ENCODE measurements at places on chromosomes 13 and 19.

DNA sequence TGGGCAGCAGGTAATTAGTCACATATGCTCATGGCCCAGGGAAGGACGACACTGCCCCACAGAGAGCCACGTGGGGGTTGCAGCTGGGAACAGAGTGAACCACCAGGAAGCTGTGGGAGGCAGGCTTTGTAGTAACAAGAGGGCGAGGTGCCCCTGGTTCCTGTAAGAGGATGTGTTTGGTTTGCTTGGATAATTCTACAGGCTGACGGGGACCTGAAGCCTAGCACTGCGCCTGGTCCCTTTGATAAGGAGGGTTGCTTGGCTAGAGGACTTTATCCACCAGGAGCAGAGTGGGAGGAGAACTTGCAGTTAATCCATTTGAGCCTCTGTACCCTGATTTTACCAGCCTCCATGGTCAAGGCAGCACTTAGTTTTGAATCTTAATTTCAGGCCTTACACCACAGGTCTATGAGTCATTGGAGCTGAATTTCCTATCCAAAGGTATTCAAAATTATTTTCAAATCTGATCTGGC lies 67.4 kb upstream of the CLDN10 start:
- no peak for DNase-seq

- no peak for DNase-seq
Measured at GRCh38 chr13:90533866-90534265, 813.6 kb upstream of the MIR17HG start.

DNA sequence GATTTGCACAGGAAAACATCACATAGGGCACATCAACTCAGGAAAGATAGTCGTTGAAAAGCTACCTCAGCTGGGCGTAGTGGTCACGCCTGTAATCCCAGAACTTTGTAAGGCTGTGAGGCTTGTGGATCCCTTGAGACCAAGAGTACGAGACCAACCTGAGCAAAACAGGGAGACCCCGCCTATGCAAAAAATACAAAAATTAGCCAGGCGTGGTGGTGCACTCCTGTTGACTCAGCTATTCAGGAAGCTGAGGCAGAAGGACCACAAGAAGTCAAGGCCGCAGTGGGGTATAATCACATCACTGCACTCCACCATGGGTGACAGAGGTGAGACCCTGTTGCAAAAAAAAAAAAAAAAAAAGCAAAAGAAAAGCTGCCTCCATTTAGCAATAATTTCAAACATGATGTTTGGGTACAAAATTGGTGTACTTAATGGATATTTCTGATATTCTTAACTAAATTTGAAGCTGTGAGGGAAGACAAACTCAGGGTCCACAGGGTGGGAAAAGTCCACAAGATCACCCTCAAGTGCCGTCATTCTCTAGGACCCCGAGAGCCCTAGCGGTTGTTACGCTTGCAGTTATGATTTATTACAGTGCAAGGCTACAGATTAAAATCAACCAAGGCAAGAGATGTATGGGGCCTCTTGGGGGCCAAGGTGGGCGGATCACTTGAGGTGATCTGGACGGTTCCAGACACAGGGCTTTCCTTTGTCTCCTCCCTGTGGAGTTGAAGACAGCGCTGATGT lies 42.5 kb upstream of the LDLR start:
- no peak for DNase-seq

- no peak for DNase-seq
Measured at GRCh38 chr19:35122687-35123551, 7.3 kb downstream of the FXYD3 start.

DNA sequence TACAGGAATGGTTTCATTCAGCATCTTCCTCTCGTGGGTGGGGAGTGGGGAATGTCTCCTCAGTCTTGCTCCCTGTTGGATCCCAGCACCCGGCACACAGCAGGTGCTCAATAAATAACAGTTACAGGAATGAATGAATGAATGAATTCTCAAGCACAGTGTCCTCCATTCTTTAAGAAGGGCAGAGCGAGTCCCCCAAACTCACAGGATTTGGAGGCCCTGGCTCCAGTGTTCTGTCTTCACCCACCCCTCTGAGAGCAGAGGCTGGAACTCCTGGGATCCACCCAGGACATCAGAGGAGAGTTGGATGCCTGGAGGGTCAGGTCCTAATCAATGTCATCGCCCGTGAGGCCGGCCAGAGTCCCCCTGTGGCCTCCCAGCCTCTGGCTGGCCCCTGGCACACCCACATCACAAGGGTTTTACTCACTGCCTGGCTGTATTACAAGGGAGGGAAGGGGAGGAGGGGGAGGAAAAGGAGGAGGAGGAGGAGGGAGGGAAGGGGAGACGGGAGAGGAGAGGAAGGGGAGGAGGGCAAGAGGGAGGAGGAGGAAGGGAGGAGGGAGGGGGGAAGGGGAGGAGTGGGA lies 8.7 kb upstream of the CREB3L3 start:
- DNase-seq = no peak

GRCh38 chr13:27258637-27259386 lies 7.5 kb downstream of the RPL21 start:
- no peak for DNase-seq

DNA sequence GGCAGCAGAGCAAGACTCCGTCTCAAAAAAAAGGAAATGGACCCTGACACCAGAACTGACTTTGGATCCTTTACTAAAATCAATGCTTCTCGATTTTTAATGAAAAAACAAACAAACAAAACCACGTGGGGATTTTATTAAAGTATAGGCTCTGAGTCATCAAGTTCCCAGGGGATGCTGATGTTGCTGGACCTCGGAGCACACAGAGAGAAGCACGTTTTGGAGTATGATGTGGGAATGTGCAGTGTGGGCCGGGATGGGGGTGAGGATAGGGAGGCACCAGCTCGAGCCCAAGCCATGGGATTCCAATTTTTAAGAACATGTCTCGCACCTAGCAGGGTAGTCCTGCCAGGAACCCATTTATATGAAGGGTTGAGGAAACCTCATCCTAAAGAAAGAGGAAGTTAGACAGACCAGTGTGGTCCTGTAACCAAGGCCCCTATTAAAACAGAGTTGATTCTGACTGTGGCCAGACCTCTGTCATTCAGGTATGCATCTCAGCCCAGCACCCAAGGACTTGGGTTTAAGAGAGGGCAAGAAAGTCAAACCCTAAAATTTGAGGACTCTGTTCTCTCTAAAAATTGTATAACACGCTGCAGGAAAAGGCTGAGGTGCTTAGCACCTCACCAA lies 6.4 kb downstream of the FLT1 start:
- DNase-seq = no peak

GRCh38 chr19:56377105-56377924 lies 16.0 kb downstream of the ZNF582 start:
- DNase-seq = no peak

- no peak for DNase-seq
Measured at GRCh38 chr13:77916488-77916887, 2.1 kb downstream of the EDNRB start.

DNA sequence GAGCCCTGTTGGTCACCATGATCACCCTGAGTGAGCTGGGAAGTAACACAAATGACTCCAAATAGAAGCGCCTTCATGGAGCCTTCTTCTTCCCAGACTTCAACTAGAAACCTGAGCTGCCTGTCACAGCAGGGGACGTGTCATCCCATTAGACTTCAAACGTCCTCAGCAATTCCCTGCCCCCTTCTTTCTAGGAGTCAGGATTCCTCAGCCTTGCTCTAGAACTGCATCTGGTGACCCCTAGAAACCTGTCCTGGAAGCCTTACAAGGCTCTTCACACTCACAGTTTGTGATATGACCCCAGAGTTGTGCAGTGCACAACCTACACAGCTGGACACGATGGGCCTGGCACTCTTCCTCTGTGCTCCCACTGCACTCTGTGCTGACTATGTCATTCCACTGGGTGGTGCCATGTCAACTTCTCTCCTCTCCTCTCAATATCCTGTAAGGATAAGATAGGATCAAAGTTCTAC lies 23.6 kb upstream of the TTYH1 start:
- no peak for DNase-seq

- peak; percentile 19 for DNase-seq
Measured at GRCh38 chr13:113742000-113742441, 17.0 kb upstream of the TMEM255B start.

DNA sequence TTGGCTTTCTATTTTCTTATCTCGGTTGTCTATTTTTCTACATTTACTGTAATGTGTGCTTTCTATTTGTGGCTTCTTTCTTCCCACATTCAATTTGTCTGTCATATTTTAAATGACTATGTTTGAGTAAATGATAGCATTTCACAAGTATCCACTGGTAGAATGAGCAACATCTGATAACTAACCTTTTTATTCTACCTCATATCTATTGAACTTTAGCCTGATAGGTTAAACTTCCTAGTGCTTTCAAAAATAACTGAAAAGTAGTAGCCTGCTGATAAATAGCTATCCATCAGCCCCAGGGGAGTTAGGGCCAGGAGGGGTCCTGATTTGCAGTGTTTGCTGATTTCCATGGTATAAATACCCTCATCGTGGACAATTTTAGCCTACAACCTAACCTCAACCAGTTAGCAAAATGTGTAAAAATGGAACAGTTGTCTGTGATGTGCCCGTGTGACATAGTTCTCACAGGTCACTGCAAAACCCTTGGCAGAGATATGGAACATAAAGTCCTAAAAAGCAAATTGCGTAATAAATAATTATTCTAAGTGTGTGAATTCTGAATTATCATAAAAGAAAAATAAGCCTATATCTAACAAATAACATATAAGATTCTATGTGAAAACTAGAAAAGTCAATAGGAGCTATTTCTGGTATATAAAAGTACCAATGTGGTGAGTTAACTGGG lies 32.1 kb downstream of the KCTD12 start:
- DNase-seq = no peak

GRCh38 chr13:99356262-99357091 lies 49.3 kb upstream of the GPR183 start:
- DNase-seq = peak; percentile 90

DNA sequence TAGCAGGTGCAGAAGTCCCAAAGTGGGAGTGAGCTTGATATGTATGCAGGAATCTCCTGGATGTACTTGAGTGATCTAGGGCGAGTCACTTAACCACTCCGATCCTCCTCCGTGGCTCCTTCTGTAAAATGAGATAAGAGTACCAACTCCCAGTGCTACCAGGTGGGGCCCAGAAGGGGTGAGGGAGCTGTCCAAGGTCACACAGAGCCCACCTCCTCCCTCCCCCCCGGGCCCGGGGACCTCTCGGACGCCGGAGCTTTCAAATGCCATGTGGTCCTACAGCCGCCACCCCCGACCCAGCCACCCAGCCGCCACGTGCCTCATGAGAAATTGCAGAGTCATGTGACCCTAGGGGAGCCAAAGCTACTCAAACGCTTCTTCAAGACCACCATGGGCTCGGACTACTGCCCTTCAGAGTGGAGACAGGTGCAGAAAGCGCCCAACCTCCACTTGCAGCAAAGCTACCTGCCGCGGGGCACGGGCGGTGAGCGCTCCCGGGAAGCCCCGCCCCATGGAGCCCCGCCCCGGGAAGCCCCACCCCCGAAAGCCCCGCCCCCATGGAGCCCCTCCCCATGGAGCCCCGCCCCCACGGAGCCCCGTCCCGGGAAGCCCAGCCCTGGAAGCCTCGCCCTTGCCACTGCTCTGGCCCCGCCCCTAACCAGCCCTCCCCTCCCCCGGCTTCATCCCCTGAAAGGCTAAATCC lies 10.1 kb upstream of the ZNF358 start:
- DNase-seq = no peak

DNA sequence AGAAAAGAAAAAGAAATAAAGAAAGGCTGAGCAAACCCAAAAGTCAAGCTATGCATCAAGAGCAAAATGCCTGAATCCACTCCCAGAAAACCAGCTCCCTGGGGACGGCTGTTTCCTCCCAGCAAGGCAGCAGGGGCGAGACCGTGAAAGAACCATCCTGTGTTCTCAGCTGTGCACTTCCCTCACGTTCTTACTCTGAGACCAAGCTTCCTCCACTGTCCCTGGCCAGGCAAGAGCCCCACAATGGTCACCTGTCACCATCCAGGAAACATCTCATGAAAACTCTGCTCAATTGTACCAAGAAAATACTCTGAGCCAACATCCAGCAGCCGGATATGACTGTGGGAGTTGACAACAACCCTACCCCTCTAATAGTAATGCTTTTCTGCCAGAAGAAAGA lies 22.9 kb downstream of the RAB20 start:
- DNase-seq = no peak

DNA sequence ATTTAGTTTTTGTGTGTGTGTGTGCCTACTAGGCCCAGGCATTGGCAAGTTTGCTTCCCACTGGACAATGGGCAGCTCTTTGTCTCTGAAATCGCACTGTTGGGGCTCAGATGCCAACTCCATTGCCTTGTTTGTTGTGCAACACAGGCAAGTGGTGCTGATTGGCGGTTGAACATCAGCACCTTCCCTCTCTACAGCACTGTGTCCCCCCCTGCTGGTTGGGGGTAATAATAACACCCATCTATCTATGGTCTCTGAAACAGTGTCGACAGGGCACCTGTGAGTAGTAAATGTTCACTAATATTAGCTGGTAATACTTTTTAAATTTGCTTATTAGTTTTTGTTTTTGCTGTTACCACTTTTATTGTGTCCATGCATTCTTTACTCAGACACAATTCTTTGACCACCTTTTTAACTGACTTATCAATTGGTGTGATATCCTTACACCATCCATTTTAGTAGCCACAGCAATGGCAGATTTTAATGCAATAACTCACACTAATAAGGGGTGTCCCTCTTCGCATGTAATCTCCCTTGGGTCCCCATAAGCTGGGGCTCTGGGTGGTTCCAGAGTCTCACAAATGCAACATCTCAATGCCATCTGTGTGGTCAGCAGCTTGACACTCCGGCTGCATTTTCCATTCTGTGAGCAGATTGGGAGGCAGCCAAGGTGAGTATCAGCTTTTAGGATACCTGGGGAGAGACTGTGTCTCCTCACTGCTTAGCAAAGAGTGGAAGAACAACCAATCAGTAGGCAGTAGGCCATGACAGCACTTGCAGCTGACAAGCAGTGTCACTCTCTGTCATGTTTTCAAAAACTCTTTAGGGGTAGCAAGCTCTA lies 47.7 kb upstream of the UQCRFS1 start:
- DNase-seq = peak; percentile 55

DNA sequence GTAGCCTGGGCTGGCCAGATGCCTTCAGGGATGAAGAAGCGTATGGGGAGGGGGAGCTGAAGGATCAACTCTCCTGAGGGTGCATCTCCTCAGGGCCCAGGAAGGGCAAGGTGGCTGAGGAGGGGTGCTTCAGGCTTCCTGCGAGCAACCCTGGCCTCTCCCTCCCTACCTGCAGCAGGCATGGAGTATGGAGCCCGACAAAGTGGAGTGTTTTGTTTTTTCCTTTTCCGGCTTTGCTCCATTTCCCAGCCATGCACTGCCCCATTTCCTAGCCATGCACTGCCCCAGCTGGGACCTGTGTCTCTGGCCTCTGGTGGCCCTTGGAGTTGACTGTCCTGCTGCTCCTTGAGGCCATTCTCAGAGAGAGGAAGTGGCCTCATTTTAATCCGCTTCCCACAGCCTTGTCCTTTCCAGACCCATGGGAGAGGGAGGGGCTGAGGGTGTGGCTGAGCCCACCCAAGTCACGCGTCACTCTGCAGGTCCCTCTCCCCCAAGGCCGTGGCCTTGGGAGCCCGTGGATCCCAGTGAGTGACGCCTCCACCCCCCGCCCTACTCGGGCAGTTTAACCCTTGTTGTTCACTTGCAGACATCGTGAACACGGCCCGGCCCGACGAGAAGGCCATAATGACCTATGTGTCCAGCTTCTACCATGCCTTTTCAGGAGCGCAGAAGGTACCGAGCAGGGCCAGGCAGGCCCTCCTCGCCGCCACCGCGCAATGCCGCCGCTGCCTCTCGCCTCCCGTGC lies 34.4 kb downstream of the CAPN12 start:
- no peak for DNase-seq
